ENCODE measurements at places on chromosomes 7 and 10. TPM values are rescaled to one million over a fixed set of nuclear protein-coding genes. Genes with fewer than 3 reads are reported as not detected.

XPNPEP1 gene
- 58.8 TPM for total RNA-seq

ELOVL3 gene
- 0.31 TPM for total RNA-seq

C10orf62 gene
- not detected for total RNA-seq

SPDYE1 gene
- not detected for total RNA-seq

GRID1 gene
- total RNA-seq: not detected

CYP3A7 gene
- total RNA-seq: not detected

CNTNAP2 gene
- total RNA-seq: 0.17 TPM

All from foreskin keratinocyte (primary cell).